Fibroblast of skin of back (primary cell): ENCODE measurements at places on chromosomes 12 and 14.

- no peak for DNase-seq
Measured at GRCh38 chr12:19462406-19462805, 23.1 kb downstream of the AEBP2 start.

- DNase-seq, result no peak
Measured at GRCh38 chr14:47322751-47323150, 352.7 kb downstream of the MDGA2 start.

- peak; percentile 69 for DNase-seq
Measured at GRCh38 chr12:98754095-98754494, 109.0 kb downstream of the APAF1 start.

DNA sequence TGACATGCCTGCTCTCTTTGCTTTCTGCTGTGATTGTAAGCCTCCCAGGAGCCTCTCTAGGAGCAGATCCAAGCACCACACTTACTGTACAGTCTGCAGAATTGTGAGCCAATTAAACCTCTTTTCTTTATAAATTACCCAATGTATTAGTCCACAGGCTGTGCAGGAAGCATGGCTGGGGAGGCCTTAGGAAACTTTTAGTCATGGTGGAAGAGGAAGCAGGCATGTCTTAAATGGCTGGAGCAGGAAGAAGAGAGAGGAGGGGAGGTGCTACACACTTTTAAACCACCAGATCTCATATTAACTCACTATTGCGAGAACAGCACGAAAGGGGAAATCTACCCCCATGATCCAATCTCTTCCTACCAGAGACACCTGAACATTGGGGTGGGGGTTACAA is 108.9 kb downstream of the DERA start:
- no peak for DNase-seq

- no peak for DNase-seq
Measured at GRCh38 chr14:90564496-90564895, 167.7 kb downstream of the CALM1 start.

GRCh38 chr14:61197416-61197815 is 83.7 kb downstream of the TMEM30B start:
- no peak for DNase-seq

GRCh38 chr12:95339086-95339788 is 121.6 kb downstream of the VEZT start:
- DNase-seq, result no peak

GRCh38 chr12:94336211-94336925 is 123.3 kb downstream of the CEP83 start:
- no peak for DNase-seq

DNA sequence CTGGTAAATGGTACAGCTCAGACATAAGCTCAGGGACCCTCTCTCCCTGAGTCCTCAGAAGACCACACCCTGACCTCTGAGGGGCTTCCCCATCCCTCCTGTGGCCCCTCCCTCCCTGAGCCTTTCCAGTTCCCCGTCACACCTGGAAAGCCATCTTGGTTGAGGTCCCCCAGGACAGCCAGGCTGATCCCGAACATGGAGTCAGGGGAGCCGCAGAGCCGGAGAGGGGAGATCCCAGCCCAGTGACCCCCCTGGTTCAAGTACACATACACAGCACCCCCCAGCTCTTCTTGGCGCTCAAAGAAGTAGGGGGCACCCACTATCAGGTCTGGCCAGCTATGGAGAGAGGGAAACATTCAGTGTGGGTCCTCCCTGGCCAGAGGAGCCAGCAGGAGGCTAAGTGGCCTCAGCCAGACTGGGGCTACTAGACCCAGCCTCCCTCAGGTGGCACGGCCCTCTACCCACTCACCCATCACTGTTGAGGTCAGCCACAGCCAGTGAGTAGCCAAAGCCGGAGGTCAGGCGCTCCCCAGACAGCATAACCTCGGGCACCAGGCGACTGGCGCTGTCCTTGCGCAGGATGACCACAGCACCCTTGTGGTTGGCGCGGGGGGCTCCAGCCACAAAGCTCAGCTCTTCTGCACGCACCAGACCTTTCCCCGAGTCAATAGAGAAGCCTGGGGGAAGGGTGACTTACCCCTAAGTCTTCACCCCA is 9.3 kb downstream of the ITGA7 start:
- no peak for DNase-seq

DNA sequence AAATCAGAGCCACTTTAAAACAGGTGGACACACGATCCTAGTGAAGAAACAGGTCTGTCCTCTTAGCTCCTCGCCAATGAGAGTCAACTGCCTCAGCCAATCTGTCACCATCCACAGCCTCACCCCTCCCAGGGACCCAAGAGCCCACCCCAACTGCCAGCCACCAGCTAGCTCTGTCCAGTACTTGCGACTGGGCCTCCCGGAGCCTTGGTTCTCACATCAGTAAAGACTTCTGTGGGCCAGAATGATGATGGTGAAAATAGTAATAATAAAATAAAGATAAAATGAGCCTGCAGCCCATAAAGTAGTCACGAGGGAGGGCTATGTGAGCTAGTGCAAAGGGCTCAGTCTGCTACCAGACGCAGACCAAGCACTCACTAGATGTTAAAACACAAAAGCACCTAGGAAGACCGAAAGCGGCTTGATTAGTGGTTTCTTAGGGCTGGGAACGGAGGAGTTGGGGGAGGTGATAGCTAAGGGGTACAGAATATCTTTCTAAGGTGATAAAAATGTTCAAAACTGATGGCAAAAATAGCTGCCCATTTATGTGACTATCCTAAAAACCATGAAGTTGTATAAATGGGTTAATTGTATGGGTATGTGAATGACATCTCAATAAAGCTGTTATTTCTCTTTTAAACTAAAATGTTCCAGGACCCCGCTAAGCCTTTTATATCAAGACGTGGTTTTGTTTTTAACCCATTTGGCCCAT is 39.8 kb downstream of the ACTN1 start:
- no peak for DNase-seq

- DNase-seq, result no peak
Measured at GRCh38 chr14:72818998-72819397, 74.9 kb downstream of the DPF3 start.

DNA sequence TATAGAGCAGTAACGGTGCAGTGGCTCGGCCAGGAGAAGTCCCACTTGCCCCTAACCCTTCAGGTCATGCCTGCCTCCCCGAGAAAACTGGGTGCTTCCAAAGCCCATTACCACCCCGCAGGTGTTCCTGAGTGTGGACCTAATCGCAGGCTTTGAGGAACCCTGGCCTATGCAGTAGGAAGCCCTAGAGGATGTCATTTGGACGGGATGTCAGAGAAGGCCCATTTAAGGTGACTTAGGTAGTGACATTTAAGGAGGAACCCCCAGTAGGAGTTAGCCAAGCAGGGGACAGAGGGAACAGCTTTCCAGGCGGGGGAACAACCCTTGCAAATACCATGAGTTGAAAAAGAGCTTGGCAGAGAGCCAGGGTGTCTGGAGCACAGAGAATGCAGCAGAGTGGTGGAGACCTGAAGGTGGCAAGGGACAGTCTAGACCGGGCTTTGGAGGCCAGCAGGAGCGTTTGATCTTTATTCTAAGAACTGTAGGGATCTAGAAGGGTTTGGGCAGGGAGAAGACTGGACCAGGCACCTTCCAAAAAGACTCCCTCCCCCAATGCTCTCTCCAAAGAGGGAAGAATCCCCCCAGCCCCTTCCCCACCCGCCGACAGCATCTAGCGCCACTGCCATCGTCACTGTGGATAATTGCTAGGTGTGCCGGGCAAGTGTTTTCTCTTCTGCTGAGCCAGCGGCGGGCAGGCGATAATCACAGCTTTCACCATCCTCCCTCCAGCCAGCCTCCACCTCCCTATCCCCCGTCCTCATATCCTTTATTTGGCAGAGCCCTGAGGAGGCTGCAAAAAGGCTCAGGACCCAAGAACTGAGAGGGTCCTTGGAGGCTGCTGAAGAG is 33.3 kb upstream of the BEGAIN start:
- DNase-seq, result no peak

DNA sequence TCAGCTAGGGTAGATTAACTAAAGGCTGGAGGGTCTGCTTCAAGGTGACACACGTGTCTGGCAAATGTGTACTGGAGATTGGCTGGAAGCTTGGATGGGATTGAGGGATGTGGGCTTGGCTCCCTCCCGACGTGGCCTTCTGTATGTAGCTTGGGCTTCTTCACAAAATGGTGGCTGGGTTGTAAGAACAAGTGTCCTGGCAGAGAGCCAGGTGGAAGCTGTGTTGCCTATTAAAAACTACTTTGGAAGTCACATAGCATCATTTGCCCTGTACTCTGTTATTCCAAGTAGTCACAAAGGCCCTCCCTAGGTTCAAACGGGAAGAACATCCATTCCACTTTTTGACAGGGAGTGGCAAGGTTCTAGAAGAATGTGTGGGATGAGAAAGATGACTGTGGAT is 174.1 kb upstream of the PRICKLE1 start:
- DNase-seq, result no peak
